Upper lobe of left lung (tissue), 6 donors: ENCODE measurements at places on chromosomes 12 and 14. TPM values are rescaled to one million over a fixed set of nuclear protein-coding genes. Genes with fewer than 3 reads are reported as not detected.

The NRL gene
- total RNA-seq, result 9.8 TPM

The GPX2 gene
- 0.91 TPM for total RNA-seq

The CLEC2A gene
- total RNA-seq, result not detected

The KRT86 gene
- not detected for total RNA-seq

The ABHD4 gene
- total RNA-seq, result 28.3 TPM

The TSHR gene
- 1.4 TPM for total RNA-seq

The IFNG-AS1 gene
- not detected for total RNA-seq

The TMEM117 gene
- 2.6 TPM for total RNA-seq

The RFLNA gene
- total RNA-seq, result not detected

The AGAP2 gene
- total RNA-seq, result 5.3 TPM

The B4GALNT3 gene
- 28.0 TPM for total RNA-seq
